ENCODE measurements at places on chromosomes 1 and 21.

GRCh38 chr1:3821004-3821403, 24.7 kb upstream of the LRRC47 start:
- no peak for DNase-seq

DNA sequence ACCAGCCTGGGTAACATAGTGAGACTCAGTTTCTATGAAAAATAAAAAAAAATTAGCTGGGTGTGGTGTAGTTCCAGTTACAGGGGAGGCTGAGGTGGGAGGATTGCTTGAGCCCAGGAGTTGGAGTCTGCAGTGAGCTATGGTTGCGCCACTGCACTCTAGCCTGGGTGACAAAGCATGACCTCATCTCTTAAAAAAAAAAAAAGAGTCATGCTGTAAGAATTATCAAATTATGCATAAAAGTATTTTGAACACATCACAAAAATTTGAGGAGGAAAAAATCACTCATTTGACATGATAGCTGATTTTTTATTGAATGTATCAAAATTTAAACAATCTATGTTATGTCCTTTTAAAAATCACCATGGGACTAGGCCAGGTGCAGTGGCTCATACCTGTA, 17.8 kb downstream of the CCDC30 start:
- DNase-seq = no peak

- DNase-seq = no peak
These were observed 107.4 kb downstream of the NTPCR start for GRCh38 chr1:233057836-233058235.

GRCh38 chr1:225517697-225518096, 89.9 kb upstream of the LBR start:
- DNase-seq = peak; percentile 72

DNA sequence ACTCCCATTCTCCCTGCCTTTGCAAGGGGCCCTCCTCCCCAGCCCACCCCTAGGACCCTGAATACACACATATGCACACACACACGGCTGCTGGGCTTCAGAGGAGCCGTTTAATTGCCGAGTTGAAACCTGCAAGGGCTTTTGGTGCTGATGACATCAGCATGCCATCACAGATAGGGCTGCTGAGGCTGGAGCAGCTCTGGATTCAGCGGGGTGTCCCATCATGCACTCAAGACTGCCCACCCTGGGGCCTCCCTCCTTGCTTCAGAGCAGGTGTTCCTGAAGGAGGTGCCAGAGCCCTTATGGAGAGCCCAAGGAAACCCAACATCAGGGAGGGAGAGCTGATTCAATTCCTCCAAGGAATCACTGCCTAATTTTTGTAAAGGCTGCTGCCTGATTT, 5.7 kb downstream of the SYT2 start:
- no peak for DNase-seq

DNA sequence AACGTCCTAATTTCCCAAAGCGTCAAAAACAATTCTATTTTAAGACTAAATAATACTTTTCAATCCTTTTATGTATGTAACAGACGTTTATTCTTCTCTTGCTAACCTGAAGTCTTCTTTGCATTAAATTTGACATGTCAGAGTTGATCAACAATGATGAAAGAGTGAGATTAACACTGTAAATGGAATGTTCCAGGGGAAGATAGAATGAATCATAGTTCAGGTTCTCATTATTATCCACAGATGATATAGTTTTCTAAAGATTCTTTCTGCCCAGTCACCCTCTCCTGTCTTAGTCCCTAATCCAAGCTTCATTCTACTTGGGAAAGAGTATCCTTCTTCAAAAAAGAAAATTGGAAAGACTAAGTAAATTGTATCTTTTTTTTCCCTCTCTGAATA, 38.9 kb downstream of the SDCCAG8 start:
- DNase-seq = no peak

DNA sequence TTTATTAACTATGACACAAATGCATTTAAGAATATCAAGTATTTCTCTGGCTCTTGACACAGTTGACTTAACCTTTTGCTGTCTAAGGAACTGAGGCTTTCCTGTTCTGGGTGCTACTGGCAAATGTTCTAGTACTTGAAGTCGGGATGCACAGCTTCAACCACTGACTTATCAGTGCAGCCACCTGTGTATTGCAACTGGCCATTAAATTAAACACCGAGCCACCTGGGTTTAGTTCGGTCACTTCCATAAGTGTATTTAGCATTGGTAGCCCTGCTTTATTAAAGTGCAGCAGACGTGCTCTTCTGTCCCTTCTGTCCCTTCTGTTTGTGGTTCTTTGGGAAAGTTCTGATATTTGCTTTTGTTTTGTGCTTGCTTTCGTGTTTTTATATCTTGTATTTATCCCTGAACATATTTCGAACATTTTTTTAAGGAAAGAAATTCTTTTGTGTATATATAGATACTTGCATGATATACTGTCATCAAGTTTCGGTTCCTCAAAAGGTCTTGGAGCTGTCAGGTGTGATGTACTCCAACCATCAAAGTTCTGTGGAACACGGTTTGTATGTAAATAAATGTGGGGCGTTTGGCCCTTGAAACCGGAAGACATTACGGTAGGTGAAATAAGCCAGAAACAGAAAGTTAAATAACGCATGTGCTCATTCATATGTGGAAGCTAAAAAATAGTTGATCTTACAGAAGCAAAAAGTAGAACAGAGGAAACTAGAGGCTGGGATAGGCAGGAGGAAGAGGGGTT, 297.9 kb upstream of the GREM2 start:
- no peak for DNase-seq

GRCh38 chr1:77631751-77632150, 50.7 kb downstream of the ZZZ3 start:
- DNase-seq = peak; percentile 31

GRCh38 chr1:40633931-40634376, 31.5 kb downstream of the RIMS3 start:
- DNase-seq = no peak

DNA sequence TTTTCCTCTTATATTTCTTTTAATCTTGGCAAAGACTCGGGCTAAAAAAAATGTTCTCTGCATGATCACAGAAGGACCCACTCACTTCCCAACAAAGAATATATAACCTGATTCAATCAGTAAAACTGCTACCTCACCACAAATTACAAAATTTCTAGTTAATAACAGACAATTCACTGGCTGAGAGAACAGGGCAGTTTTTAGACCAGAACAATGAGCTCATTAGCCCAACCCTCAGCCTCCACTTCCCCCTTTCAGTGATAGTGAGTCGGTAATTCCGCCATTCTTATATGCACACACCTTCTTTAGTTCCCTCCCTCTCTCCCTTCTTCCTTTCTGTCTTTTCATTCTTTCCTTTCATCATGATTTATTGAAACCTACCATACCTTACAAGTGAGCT, 8.9 kb downstream of the SIPA1L2 start:
- no peak for DNase-seq

DNA sequence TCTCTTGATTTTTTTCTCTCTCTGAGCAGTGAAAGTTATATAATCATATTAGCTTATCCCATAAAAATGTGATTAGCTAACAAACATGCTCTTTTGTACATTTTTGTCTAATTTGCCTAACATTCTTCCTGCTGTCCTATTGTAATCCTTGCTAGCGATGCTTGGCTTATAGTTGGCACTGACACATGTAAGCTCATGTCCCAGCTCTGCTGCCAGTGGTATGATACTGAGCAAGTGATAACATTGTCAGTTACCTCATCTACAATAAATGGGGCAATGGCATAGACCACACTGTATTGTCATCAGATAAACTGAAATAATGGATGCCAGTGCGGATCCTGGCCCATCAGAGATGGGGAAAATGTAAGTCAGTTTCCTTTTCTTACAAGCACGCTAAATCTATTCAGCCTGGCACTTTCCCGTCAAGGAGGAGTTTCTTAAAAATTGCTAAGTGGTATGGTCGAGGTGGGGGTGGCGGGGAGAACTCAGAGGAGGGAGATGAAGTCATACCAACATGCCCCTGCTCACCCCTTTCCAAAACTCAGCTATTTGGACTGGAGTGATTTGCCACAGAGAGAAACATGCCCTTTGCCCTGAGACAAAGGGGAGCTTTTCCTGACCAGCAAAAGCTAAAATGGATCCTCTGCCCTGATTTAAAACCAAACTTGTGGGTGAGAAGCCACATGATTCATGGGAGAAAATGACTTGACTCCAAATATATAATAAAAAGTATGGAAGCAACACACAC, 1.3 kb downstream of the FYB2 start:
- DNase-seq = no peak

- no peak for DNase-seq
These were observed 45.2 kb upstream of the RXRG start for GRCh38 chr1:165490175-165490574.

DNA sequence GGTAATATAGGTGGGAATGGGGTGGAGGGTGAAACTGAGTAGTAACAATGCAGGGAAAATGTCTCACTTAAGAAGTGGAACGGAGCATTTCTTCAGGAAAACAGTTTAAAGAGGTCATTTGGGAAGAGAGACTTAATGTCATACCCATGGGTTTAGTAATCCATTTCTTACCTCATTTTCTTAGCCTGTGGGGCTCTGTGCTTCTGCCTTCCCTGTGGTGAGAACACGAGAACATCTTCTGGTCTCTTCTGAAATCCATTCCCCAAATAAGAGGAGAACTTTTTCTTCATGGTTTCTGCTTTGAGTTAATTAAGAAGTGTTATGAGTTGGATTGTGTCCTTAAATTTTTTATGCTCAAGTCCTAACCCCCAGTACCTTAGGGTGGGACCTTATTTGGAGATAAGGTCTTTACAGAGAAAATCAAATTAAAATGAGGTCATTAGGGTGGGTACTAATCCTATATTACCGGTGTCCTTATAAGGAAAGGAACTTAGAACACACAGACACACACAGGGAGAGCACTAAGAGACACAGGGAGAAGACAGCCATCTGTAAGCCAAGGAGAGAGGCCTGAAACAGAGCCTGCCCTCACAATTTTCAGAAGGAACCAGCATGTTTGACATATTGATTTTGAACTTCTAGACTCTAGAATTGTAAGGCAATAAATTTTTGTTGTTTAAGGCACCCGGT, 5.4 kb downstream of the CCDC190 start:
- DNase-seq = no peak

GRCh38 chr1:198118134-198118533, 38.7 kb upstream of the NEK7 start:
- peak; percentile 12 for DNase-seq

GRCh38 chr1:173467426-173467825, 9.7 kb upstream of the PRDX6 start:
- DNase-seq = no peak

GRCh38 chr1:194055536-194055935, 869.1 kb upstream of the B3GALT2 start:
- peak; percentile 27 for DNase-seq

DNA sequence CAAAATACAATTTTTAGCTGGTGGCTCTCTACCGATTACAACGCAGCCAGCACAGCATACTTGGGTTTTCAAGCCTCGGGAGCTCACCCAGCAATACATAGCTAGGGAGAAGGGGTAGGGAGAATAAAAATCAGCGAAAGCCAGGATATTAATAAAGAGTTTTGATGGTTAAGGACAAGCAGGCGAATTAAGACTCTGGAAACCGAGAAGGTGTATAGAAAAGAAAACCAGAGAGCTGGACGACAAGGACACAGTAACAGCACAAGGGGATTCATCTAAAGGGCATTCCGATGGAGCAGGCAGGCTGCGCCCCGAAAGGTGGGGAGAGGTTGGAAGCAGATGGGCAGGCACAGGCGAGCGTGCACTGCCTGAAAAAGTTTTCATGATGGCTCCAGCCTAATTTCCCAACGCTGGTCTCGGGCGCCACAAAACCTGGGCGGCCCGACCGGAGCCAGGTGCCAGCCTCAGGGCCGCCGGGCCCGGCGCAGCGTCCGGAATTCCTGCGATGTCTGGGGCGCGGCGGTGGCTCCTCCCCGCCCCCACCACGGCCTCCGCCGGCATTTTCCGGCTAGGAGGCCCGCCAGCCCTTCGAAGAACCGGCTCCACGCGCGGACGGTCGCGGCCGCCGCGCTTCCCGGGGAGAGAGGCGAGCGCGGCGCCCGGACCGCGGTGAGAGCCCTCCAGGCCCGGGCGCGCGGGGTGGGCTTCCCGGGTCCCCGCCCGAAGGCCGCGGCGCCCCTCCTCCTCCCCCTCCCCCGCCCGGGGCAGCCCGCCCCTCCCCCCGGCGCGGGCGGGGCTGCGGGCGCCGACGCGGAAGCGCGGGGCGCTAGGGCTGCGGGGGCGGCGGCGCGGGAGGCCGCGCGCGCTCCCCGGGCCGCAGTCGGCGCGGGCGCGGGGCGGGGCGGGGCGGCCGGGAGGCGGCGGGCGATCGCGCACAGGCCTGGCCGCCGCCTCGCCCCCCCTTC, 774 bp upstream of the DYRK1A start:
- DNase-seq = peak; percentile 62

- no peak for DNase-seq
These were observed 136.6 kb downstream of the PLXNA2 start for GRCh38 chr1:208107425-208108212.

GRCh38 chr1:118183586-118183985, 1.4 kb downstream of the SPAG17 start:
- no peak for DNase-seq

DNA sequence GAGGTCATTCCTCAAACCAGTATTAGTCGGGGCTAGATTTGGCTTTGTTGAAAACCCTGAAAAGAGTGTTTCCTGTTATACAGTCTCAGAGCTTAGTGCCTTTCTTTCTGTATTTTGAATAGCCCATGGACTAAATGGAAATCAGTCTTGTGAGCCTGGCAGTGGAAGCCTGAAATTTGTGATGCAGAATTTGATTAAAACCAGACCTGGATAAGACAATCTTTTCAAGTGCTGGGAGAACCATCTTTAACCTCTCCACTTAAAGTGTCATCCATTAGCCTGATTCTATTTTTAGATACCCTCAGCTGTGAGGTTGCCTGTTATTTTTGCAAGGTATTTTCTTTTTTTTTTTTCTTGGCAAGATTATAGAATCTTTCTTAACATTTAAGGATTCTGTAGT, 19.5 kb downstream of the ACTN2 start:
- peak; percentile 54 for DNase-seq

DNA sequence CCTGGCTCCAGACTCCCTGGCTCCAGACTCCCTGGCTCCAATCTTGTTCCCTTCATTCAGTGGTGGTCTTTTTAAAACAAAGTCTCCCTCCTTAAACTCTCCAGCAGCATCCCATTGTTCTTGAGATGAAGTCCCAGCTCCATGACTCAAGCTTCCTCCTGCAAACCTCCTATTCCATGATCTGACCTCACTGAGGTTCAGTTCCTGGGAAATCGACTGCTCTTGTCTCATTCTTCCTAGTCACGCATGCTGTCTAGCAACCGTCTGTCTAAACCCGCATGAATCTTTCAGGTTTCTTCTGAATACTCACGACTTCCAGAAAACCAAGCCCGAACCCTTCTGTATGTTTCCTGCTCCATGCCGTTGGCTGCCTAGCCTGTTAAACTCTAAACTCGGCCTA, 91.9 kb downstream of the RAVER2 start:
- DNase-seq = no peak

DNA sequence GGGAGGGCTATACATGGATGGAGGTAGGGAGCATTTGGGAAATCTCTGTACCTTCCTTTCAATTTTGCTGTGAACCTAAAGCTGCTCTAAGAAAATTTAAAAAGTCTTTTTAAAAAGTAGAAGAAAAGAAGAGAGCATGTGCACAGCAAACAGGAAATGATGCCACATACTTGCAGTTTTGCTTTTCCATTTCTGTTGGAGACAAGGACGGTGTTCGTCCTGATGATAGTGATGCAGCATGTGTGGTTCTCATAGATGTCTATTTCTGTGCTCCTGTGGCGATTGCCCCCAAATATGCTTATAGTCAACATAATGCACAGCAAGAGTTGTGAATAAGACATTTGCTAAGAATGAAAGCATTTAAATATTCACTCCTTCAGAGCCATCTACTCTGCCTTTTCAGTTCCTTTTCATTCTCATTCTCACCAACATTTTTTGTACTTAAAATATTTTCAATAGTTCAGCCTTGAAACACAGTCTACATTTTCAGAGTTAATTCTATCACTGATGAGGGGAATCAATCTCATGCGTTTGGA, 66.6 kb downstream of the LRRC8C start:
- DNase-seq = no peak

GRCh38 chr1:92515796-92516201, 29.1 kb upstream of the GFI1 start:
- no peak for DNase-seq
